ENCODE measurements at places on chromosomes 3 and 15. TPM values are rescaled to one million over a fixed set of nuclear protein-coding genes. Genes with fewer than 3 reads are reported as not detected.

Gene C3orf52
- total RNA-seq: 3.6 TPM

Gene PP2D1
- total RNA-seq: not detected

Gene MASP1
- 3.2 TPM for total RNA-seq

Gene ATP2B2
- total RNA-seq: 0.16 TPM

Gene PPM1L
- 12.7 TPM for total RNA-seq

Gene AHSG
- total RNA-seq: not detected

Gene TRA2B
- 117 TPM for total RNA-seq

- no peak for DNase-seq
Measured at GRCh38 chr3:97999103-97999502, 26.9 kb upstream of the RIOX2 start.

DNA sequence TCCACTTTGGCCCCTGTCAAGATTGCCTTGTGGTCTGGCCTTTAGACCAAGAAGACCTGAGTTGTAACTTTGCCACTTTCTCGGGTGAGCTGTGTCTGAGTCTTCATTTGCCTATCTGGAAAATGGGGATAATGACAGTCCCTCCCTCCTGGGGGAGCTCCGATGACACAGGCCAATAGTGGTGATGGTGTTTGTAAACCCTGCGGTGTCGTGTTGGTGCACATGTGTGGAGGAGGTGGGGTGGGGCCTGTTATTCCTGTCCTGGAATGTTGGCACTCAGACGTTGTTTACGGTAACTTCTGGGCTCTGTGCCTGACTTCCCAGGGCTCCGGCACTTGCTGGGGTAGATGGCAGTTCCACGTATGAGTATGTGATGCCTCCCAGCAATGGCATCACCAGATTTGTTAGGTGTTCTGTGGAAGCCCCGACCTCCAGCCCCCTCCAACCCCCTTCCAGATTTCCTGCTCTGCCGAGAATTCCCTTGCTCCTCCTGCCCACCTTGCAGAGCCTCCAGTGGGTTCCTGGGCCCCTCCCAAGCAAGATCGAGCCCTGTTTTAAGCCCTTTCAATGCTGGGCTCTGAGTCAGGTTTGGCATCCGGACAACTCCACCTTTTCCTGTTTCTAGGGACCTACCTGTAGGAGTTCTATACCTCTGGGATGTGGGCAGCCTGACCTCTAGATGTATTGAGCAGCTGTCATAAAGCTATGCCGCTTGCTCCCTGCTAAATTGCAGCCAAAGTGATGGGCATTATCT is 31.4 kb downstream of the HRH1 start:
- no peak for DNase-seq

GRCh38 chr3:50487181-50487580 is 16.3 kb downstream of the CACNA2D2 start:
- DNase-seq: no peak

DNA sequence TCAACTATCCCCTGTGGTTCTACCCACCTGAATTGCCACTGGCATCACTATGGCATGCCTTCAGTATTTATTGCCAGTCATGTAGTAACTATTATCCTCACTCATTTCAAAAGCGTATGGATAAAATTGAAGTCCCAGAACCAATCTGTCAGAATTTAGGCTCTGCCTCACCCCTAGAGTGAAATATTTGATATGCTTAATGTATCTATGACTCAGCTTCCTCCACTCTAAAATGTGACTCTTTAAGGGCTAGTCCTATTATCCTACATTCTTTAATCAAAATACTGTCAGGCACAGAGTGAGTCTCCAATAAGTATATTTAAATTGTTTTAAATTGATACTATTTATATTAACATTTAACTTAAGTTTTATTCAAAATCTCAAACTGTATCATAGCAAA is 27.6 kb downstream of the ARPP21 start:
- no peak for DNase-seq

- no peak for DNase-seq
Measured at GRCh38 chr15:80599359-80599758, 95.8 kb upstream of the ABHD17C start.

GRCh38 chr15:100951965-100952364 is 32.8 kb downstream of the LRRK1 start:
- no peak for DNase-seq

GRCh38 chr3:28117598-28117997 is 123.8 kb upstream of the CMC1 start:
- DNase-seq: no peak

DNA sequence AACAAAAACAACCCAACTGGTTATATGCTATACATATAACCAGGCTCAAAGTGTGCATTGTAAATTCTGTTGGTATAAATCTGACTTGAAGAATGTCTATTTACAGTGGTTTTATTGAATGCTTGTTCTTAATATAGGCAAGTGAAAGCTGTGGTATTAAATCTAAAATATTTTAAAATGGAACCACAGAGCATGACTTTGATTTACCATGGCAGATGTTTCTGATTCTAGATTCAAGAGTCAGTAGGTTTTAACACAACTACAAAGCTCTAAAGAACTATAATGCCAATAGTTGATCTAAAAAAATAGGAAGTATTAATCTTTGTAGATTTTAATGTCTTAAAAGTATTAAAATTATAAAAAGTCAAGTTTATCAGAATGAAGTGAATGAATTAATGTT is 141.9 kb upstream of the PLSCR5 start:
- DNase-seq: no peak

DNA sequence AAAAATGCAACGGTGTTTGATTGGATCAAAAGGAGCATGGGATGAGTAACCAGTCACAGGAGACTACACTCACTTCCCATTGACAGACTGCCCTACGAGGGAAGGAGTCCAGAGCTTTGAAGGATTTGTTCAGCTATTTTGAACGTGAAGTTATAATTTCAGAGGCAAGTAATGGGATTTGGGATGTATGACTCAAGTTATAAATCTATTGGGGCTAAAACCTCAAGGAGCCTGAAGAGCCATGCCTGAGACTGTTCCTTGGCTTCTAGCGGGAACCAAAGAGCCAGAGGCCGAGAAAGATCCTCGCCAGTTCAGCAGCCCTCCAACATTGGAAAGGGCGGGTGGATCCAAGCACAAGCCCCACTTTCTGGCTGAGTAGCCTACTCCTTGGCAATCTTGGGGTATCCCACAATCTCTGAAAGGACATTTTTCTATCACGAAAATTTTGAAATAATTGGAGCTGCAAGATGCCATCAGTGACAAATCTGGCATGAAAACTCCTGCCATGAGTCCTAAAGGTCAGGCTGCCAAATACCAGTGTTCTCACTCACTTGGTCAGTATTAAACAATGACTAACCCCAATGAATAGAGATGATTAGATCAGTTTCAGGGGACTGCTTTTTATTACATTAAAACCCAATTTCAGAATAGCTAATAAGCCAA is 48.6 kb upstream of the SLCO2A1 start:
- no peak for DNase-seq
